ENCODE measurements at places on chromosomes 6 and 20. TPM values are rescaled to one million over a fixed set of nuclear protein-coding genes. Genes with fewer than 3 reads are reported as not detected.
A peak's percentile ranks its signal among the peaks of the same experiment; 100 is the strongest.

DNA sequence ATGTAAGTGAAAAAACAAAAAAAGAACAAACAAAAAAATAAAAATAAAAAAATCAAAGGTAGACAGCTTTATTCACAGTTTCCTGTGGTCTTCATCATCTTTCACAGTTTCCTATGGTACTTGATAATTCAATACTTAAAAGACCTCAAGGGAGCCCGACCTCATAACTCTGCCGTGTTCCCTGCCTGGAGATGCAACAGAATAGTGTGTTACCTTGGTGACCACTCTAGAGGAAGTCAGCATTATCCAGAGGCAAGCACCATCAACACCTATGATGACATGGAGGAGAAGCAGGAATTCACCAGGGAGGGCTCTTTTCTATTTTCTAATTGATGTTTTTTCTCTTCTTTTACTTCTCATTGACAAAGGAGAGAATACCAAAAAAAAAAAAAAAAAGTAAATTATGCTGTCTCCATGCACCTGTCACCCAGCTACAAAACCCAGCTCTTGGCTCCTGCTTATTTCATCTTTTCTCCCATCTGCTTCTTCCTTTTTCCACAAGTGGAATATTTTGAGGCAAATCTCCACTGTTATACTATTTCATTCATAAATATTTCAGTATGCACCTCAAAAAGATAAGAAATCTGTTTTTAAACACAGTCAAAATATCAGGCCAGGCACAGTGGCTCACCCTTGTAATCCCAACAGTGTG lies 95.8 kb upstream of the STXBP5 start:
- no peak for DNase-seq

DNA sequence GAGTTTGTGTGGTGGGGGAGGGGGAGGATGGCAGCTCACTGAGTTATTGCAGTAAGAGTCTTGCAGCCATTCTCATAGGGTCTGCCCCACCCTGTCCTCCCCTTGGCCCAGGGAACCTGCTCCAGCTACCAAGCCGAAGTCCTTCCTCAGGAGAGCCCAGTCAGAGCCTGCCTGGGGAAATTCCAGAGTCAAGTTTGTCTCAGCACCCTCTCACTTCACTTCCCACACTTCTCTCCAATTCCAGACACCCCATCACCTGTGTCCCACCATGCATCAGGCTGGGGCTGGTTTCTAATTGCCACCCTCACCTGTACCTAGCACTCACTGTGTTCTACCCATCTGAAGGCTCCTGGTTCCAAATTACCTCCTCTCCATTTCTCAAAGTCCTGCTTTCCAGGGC lies 10.3 kb upstream of the SLC22A16 start:
- DNase-seq, result peak; percentile 36

DNA sequence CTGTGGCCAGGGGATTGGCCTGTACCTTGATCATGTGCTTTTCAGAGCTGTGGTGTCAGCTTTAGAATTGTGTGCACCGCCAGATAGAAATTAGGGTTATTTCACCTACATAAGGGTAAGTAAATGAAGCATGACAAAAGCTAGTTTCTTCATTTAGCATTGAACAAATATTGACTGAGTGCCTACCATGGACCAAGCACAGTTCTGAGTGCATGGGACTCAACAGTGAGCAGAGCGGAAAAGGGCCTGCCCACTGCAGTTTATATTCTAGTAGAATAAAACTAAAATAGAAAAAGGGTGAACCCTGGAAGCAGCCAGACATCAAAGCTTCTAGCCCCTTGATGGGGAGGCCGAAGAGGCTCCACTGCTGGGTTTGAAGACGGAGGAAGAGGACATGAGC lies 25.6 kb downstream of the ECT2L start:
- DNase-seq, result no peak

DNA sequence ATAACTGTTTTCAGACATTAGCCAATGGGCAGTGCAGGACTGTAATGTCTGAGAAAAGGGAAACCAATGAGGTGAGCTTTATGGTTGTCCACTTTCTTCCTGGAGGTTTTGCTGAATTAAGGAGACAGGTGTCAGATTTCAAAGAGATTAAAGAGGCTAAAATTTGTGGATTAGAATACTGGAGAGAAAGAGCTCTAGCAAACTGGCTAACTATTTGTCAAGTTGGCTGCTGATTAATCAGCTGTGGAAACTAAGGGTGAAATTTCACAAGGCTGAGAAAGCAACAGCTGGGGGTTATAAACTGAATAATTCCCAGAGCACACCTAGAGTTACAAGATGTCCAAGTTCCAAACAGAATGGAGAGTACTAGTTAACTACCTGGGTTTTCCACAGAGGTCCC lies 198.9 kb downstream of the TBC1D32 start:
- DNase-seq, result no peak

DNA sequence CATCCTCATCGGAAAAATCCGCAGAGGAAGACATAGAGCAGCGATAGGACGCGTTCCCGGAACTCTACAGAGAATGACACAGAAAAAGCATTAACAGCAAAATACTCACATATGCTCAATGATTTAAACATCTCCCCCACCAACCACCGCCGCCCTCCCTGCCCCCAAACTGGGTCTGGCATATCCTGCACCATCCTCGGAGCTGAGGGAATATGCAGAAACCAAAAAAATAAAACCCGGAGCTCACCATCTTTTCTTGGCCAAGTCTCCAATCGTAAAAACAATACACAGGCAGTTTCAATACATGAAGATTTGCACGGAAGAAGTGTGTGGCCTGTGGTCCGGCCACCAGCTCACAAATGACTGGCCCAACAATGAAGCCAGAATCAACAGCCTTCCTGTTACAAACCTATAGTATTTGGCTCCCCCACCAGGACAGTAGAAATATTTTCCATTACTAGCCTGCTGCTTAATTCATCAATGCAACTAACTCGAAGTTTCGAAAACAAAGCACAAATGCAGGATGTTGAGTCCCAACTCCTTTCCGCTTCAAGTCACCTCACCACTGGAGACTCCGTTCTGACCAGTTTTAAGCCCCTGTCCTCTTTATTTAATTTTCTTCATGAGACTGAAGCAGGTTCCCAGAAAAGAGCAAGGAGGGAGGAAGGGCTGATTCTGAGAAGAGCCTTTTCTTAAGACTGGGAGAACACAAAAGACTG lies 103.2 kb upstream of the BEND6 start:
- no peak for DNase-seq

DNA sequence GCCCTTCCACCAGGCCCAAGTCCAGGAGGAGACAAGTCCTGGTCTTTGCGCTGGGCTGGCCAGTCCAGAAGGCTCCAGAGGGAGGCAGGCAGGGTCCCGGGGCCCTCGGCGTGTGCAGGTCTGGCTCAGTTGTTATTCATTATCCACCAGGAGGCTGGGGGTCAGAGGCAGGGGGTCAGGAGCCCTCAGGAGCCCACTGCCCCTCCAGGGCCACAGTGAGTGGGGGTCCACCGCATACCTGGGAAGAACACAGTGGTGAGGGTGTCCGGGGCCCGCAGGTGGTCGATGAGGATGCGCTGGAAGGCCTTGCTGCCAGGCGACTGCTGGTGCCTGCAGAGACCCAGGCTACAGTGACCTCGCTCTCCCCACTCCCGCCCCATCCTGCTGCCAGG lies 4.4 kb upstream of the C20orf144 start:
- no peak for DNase-seq

DNA sequence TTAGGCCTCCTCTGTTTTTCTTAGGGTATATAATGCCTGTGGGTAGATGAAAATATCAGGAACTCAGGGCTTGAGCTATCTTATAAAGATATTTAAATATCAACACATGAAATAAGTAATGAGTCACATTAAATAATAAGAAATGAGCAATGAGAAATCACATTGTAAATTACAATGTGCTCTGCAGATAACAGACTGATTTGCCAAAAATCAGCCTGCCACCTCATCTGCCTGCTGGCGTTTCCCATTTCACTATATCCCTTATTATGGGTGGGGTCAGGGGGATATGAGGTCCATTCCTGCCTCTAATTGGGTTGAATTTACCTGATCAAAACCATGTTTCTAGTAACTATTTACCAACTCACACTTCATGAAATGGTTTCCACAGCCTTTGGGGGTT lies 335.2 kb downstream of the CDC5L start:
- no peak for DNase-seq

Gene SLC22A2
- total RNA-seq, result 1.4 TPM
